Amniotic stem cell (primary cell): ENCODE measurements at places on chromosomes 2 and 18.

DNA sequence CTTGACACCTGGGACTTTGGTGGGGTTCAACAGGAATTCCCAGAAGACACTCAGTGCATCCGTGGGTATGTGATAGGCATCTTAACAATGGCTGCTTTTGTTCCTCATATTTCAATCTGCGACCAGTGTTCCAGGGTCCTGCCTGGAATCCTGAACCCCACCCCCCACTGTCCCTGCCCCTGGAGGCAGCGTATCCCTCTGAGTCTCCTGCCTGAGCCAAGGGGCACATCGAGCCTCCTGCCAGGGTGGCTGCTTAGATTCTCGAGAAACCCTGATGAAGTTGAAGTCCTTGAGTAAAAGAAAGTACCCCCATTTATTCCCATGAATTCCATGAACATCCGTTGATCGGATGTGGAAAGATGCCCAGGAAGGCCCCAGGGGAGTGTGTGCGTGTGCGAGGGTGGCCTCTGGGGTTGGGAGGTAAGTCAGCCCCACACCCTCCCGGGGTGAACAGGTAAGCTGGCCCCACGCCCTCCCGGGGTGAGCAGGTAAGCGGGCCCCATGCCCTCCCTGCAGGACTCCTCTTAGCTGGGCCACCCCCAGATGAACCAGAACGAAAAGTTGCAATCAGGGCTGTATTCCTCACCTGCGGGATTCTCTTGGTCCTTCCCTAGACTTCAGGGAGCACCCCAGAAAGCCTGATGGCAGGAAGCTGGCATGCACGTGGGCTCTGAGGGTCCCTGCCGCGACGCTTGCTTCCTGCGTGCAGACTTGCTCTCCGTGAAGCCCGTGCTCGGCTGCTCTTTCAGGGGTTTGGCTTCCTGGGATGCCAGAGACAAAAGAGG is 253.3 kb downstream of the AGAP1 start:
- DNase-seq = no peak

DNA sequence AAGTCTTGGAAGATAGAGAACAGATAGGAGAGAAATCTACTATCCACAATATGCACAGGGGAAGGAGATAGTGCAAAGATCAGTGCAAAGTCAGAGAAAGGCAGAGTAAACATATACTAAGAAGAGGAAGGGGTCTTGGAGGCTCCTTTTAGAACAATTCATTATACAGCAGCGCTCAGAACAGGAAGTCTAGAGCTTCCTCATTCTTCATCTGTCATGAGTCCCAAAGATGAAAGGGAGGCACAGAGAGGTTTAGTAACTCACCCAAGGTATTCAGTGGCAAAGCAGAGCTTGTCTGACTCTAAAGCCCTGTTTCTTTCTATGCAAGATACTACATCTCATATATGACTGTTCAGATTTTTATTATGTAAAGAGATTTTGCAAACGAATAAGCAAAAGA is 1.4 kb downstream of the SP110 start:
- no peak for DNase-seq

GRCh38 chr2:31940920-31941319 is 69.9 kb downstream of the MEMO1 start:
- no peak for DNase-seq

DNA sequence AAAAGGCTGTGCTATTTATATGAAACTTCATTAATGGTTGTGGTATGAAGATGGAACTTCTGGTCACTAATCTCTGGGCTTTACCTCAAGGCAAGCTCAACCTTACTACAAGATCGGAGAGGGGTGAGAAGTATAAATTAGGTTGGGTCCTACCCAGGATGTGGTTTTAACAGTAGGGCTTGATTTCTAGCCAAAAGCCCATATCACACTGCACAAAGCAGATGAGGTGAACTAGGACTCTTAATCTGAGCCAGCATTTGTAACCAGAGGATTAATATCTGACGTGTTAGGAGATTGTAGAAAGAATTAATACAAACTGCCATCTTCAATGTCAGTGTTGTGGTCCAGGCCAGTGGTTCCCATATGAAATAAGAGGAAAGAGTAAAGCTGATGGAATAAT is 86.4 kb upstream of the RGPD4 start:
- DNase-seq = no peak

GRCh38 chr2:123179526-123179925 is 845.6 kb upstream of the CNTNAP5 start:
- no peak for DNase-seq

DNA sequence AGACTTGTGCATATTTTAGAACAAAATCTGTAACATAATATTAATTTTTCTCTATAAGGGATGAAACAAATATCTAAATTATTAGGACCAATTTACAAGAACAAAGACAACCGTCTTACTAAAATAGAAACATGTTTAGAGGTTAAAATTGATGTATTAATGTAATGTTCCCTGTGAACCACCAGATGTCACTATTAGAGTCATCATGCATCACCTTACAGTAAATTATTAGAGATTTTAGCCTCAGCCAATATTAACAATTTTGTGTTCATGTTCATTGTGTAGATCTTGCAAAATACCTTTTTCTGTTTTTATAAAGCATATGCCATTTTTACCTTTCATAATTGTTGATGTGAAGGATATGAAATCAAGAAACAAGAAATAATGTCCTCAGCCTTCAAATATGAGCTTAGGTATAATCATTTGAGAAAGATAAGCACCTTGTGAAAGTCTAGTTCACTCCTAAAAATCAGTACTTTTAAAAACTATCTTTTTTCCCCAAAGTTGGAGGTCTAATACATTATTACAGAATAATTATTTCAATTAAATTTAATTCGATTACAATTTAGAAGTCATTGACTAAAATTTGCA is 344.3 kb upstream of the KCNH7 start:
- DNase-seq = no peak
